ENCODE measurements at places on chromosomes 1 and 21.

DNA sequence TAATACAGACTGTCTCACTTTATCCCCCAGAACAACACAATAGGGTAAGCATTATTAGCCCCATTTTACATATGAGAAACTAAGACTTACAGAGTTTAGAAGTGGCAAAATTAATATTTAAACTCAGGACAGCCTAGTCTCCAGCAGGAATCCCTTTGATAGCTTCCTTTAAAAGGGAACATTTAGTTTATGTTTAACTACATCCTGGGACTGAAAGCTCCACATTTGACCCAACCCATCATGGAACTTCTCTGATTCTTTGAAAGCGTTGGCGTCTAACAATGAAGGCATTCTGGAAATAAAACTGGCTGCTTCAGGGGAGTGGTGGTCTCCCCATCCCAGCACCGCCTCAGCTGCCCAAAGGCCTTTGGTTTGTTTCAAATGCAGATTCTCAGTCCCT, 250.6 kb upstream of the NFIA start:
- DNase-seq = no peak

DNA sequence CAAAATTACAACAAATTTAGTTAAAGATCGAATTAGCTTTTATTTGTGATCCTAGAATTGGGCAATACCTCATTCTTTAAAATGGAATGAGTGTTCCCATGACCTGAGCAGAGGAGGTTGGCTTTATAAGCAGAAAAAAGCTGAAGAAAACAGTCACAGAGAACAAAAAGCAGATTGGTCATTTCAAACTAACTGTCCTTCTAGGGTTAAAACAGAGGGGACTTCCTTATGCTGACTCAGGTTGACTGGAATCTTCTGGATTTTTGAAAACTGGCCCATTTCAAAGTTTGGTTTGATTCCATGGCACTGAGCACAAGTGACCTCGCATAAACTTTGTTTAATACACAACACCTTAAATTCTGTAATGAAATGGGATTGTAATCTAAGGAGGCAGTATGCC, 17.6 kb downstream of the NFASC start:
- no peak for DNase-seq

- DNase-seq = no peak
These were observed 39.9 kb upstream of the AK4 start for GRCh38 chr1:65108025-65108642.

DNA sequence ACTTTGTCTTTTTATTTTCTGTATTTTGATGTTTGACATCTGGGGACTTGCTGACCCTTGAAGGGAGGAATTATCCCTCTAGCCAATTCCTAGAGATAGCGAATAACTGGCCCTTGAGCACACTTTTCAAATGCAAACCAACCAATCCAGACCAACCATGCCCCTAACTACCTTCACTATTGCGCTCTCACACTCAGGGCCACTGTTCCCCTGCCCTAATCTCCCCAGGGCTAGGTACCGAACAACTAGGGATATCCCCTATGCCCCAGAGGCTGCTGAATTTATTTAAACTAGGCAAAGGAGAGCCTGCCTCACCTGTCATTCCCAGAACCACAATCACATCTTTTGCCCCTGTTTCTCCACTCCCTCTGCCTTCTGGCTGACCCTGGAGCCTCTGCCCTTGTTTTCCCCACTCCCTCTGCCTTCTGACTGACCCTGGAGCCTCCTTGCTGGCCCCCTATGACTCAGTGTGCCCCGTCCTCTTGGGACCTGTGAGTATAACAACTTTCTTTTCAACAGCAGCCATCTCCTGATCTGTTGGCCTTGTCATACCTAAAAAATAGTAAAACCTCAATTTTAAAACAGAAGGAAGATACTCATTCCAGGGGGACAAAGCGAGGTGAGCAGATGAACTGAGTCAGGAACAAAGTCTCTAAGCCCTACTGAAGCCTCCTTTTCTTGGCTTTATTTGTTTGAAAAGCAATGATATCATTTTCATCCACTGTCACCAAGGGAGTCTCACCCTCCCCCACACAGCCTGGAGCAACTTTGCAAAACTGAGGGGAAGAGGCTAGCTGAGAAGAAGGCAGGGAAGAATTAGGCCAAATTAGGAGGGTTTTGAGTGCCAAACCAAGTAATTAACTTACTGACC, 115.5 kb downstream of the NMNAT2 start:
- no peak for DNase-seq

DNA sequence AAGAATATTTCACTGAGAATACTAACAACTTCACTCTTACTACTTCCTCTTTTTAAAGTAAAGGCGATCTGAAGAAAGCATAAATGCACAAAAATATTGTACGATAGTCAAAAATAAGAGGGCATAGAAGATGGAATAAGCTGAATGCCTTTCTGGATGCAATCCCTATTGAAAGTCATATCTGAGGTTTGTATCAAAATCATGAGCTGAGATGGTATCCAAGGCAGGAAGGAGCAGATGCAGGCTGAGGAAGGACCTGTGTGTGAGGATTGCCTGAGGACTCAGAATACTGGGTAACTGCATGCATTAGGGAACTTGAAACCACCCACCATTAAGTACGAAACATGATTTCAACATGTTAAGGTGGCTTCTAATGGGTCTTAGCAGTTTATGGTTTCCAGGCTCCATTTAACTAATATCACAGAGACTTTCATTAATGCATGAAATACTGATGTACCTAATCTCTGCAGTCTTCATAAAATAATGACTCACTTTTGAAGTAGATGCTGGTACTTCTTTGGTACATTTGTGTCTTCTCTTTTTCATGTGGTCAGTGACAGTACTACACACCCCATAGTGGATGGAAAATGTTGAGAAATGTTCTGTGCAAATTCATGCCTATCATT, 29.6 kb upstream of the RGS1 start:
- no peak for DNase-seq

GRCh38 chr1:209150114-209150513, 433.4 kb upstream of the CAMK1G start:
- DNase-seq = no peak
